CD4-positive, alpha-beta T cell treated with Interleukin-10 for 1 hour (primary cell): ENCODE measurements at places on chromosomes 3 and 15.

DNA sequence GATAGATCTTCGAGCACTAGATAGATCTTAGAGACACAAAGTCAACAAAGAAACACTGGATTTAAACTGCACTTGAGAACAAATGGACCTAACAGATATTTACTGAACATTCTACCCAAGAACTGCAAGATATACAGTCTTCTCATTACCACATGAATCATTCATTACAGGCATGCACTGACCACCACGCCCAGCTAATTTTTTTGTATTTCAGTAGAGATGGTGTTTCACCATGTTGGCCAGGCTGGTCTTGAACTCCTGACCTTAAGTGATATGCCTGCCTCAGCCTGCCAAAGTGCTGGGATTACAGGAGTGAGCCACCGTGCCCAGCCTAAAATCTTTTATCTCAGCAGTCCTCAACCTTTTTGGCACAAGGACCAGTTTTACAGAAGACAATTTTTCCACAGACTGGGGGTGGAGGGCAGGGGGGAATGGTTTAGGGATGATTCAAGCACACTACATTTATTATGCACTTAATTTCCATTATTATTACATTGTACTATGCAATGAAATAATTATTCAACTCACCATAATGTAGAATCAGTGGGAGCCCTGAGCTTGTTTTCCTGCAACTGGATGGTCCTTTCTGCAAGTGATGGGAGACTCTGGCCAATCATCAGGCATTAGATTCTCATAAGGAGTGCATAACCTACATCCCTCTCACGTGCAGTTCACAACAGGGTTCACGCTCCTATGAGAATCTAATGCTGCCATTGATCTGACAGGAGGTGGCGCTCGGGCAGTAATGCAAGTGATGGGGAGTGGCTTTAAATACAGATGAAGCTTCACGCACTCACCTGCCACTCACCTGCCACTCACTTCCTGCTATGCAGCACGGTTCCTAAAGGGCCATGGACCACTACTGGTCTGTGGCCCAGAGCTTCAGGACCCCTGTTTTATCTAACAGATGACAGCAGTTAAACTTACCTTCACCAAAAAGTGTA lies 21.7 kb downstream of the CSNK1G1 start:
- DNase-seq, result peak; percentile 60

DNA sequence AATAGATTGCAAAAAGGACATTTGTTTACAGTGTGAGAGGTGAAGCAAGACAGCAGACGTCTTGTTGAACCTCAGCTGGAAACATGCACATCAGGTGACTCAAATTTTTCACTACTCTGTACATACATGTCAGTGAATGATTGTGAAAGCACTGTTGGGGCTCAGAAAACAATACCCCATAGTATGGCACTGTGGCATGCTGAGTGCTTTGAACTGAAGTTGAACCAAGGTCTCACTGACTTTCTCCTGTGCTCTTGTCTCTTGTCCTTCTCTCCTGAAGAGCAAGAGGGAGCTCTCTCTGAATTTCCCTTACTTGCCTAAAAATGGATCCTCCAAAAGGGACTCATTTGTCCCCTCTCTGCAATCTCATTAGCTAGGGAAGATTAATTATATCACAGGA lies 24.5 kb upstream of the NEDD4 start:
- DNase-seq, result no peak

- DNase-seq, result no peak
Observed at GRCh38 chr3:27883266-27883665, 161.1 kb upstream of the EOMES start.

DNA sequence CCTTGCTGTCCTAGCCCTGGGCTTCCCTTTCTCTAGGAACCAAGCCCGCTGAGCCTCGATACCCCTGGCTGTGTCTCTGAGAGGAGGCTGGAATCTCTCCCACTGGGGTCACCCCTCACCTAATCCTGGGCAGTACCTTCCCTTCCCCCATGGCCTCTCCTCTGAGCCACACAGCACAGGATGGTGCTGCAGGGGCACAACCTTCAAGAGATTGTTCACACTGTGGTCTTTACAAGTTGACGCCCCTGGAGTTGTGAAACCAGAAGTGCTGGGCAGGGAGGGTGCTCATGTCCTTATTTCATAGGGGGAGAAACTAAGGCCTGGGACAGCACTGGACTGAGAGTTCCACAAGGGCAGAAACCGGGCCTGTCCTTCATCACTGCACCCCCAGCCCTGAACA lies 70.9 kb upstream of the TMEM115 start:
- peak; percentile 34 for DNase-seq

DNA sequence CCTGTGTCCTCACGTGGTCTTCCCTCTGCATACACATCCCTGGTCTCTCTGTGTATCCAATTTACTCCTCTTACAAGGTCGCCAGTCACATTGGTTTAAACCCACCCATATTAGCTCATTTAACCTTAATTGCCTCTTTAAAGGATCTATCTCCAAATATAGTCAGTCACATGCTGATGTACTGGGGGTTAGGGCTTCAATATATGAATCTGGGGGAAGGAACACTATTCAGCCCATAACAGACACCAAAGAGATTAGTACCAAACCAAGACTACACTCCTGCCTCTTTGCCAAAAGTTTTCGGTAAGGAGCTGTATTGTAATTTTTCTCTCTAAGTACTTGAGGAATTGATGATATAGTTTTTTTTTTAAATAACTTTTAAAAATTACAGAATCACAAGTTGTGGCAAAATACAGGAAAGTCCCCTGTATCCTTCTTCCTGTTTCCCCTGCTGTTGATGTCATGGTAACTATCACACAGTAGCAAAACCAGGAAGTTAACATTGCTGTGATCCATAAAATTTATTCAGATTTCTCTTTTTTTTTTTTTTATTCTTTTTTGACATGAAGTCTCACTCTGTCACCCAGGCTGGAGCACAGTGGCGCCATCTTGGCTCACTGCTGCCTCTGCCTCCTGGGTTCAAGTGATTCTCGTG lies 67.8 kb downstream of the SLCO3A1 start:
- DNase-seq, result peak; percentile 42

DNA sequence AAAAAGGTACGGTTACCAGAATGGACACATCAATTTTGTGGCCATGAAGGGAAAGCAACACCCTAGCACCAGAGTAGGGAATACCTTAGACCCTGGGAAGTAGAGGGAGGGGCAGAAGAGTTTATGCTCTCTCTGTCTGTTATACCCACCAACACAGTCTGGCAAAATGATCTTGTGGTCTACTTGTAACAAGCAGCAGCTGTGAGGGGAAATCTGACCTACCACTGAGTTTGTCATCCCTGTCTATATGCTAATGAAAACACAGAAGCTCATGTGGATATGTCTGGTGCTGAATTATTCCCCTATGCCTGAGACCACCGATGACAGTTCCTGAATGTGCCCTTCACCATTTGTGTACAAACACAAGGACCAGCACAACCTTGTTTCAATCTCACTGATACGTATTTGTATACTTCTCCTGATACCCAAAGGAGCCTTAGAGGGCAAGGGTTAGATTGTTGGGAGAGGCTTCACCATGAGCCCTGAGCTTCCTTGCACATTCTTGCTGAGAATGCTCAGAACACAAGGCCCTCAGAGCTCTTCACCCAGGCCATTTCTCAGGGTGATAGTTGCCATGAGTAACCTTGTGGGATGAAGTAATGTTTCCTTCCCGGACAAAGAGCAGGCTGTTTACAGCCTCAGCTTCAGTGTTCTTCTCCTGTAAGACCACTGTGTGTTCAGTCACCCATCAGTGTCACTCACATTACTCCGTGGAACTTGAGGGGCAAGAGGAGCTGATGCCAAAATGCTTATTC lies 24.7 kb upstream of the ZNF639 start:
- DNase-seq, result no peak

DNA sequence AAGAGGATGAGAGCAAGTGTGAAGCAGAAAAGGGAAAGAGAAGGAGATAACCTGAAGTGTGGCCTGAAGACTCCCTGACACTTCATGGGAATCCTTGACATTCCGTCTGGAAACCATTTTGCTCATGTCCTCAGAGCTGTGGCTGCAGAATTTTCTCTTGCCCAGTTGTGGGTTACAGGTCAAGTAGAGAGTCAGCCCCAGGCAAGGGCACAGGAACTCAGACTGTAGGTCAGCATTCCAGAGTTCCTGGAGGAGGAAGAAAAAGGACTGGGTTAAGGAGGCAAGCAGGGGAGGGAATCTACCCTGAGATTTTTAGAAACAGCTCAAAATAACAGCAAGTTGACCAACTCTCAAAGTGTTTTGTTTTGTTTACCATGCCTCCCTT lies 4.1 kb upstream of the THSD4 start:
- DNase-seq, result no peak

- no peak for DNase-seq
Observed at GRCh38 chr3:111584744-111585143, 10.4 kb downstream of the ZBED2 start.

DNA sequence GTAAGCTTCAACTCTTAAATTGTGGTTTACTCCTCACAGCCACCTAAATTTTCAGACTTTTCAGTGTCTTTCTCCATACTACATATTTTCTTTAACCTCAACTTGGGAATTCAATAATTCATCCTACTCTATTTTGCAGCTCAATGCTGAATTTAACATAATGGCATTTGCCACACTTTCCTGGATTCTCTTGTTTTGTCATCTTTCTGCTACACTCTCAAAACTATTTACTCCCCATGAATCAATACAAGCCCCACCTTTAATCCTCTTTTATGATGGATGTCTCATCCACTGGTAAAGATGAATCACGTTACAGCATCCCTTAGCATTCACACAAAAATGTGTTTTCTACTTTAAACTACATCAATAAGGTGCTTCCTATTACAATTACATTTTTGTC lies 19.6 kb upstream of the CHMP2B start:
- DNase-seq, result no peak

DNA sequence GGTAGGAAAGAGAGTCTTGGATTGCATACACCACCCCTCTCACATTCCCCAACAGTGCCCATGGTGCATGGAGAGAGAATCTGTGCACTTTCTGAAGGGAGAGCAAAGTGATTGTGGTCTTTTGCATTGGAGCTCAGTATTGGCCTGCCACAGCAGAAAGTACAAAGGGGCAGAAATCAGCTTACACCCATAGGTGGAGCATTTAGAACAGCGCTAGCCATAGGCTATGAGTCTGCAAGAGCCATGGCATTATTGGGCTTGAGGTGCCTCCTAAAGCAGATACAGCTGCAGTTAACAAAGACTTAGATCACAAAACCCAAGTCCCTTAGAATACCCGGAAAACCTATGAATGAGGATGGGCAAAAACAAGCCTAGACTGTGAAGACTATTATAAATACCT lies 21.8 kb downstream of the SI start:
- no peak for DNase-seq

DNA sequence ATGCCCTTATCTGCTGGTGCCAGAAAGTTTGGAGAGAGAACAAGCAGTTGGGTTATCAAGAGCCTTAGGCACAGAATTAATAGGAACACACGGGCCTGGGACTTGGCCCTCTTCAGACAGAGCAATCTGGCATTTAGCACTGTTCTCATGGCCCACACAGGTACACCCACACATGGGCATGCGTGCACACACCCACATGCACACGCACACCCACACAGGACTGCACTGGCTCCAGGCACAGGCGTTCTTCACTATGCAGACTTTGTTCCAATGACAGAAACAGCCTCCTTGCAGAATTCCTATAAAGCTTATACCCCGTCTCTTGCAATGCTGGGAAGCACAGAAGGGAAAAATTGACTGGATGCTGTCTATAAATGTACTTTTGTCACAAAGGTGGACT lies 36.3 kb downstream of the TMEM44 start:
- DNase-seq, result no peak

- DNase-seq, result no peak
Observed at GRCh38 chr3:23711916-23712494, 93.8 kb upstream of the UBE2E1 start.

DNA sequence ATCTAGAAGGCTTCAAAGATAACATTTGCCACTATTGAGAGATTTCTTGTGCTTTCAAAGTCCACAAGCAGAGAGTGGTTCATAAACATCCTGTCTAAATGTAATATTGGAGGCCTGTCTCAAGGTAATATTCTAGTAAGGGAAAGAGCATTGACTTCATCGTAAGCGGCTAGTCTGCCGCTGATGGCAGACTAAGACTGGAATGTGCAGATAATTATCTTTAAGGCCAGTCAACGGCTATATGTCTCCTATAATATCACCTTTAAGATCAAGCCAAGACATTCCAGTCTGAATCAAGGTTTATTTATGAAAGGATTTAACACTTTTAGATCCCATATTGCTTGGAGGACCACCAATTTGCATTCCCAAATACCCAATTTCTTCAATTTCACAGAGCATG lies 424.2 kb upstream of the WNT5A start:
- no peak for DNase-seq

DNA sequence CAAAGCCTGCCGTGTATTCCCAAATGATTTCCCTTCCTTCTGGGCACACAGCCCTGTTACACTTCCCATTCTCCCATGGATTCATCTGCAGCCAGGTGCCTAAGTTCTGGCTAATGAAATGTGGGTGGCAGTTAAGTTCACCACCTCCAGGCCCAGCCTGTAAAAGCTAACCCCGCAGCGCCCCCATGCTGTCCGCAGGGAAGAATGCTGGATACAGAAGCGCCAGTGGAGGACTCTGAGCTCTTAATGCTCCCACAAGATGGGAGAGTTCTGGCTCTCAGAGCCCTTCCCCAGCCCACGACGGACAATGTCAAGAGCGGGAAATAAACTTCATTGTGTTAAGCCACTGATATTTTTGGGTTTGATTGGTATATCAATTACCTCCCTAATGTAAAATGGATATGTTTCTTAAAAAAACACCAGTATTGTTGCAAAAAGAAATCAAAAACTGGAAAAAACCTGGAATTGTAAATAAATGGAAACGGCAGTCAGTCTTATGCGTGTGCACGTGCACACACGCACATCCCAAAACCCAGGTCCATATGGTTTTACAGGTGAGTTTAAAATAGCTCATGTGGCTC lies 37.7 kb upstream of the FGD5 start:
- DNase-seq, result peak; percentile 9

- DNase-seq, result no peak
Observed at GRCh38 chr3:10279384-10280176, 13.2 kb downstream of the GHRL start.

GRCh38 chr15:73745073-73745472 lies 8.1 kb downstream of the INSYN1 start:
- no peak for DNase-seq

GRCh38 chr3:9311228-9311627 lies 51.6 kb upstream of the THUMPD3 start:
- DNase-seq, result no peak

DNA sequence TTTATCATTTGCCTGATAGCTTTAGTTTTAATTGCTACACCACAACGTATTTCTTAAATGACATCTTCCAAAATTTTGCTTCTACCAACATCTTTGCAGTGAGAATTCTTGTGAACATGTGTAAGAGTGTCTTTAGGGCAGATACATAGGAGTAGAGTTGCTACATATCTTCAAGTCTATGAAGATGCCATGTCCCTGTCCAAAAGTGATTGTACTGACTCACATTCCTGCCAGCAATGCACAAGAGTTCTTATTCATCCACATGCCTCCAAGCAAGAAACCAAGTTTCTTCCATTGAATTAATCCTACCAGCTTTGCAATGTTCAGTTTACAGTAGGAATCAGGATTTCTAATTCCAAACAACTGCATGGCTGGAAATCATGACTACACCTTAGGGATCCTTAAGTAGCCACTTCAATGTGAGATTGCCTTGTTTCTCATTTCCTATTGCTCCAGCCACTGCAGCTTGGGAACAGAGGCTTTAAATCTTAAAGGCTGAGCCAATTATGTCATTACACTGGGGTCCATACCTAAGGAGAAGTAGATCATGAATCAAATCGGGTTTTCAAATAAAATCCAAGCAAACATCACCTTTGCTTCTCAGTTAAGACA lies 44.5 kb downstream of the BCL2L10 start:
- no peak for DNase-seq

GRCh38 chr15:49441356-49441755 lies 18.3 kb downstream of the FGF7 start:
- DNase-seq, result no peak
